ENCODE measurements at places on chromosomes 11 and 22. TPM values are rescaled to one million over a fixed set of nuclear protein-coding genes. Genes with fewer than 3 reads are reported as not detected.

GRCh38 chr11:69292221-69292648 lies 1.7 kb upstream of the MYEOV start:
- no peak for DNase-seq

DNA sequence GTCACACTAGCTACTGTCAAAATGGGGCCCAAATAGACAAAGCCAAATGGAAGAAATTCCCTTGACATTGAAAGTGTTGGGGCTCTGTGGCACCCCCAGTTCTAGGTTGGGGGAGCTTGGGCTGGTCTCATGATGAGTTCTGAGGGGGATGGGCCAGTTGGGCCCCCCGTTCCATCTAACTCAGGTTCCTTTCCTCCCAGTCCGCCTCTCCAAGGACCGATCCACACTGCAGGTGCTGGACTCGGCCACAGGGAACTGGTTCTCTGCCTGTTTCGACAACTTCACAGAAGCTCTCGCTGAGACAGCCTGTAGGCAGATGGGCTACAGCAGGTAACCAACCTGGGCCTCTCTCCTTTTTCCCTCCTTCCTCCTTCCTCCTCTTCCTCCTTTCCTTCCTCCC lies 17.7 kb upstream of the SMIM35 start:
- DNase-seq = no peak

DNA sequence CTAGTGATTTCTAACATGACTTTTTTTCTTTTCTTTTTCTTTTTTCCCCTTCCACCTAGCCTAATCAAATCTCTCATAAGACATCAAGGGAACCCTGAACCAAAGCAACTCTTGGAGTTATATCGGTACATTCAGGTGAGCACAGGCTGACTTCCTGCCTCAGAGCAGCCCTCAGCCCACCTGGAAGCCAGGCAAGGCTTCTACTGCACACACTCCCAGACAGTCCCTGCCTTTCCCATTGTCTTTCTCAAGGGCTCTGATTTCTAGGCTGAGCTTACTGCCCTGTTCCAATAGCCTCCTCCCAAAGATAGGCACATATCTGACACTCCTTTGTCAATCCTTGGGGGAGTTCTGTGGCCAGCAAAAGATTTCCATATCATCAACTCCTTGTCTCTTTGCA lies 629.5 kb downstream of the NTM start:
- DNase-seq = no peak

ESAM gene
- total RNA-seq = 10.6 TPM

DNA sequence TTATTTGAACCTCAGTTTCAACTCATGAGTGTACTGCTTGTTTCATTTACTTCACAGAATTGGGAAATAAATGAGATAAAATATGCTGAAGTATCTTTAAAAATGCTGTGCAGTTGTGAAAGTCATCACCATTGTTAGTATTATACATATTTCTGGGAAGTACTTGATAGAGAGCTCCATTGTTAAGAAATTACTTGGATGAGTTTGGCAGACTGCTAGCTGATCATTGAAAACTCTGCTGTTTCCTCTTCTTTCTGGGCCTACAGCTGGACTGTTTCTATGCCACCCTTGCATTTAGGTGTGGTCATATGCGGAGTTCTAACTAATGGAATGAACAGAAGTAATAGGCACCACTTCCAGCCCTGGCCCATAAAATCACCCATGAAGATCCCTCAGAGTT lies 10.0 kb downstream of the SIK2 start:
- no peak for DNase-seq

- DNase-seq = no peak
Measured at GRCh38 chr11:30285416-30286121, 37.3 kb upstream of the ARL14EP start.

KCNJ5 gene
- total RNA-seq = 1.5 TPM

CYB5R2 gene
- total RNA-seq = 190 TPM

KCNQ1 gene
- total RNA-seq = 24.2 TPM

- DNase-seq = no peak
Measured at GRCh38 chr11:96960476-96960875, 570.7 kb downstream of the JRKL start.

GRCh38 chr11:83041126-83041525 lies 30.6 kb downstream of the RAB30 start:
- no peak for DNase-seq

SFI1 gene
- 141 TPM for total RNA-seq

GRCh38 chr11:115303929-115304531 lies 200.2 kb downstream of the CADM1 start:
- DNase-seq = no peak

GRCh38 chr22:31269892-31270579 lies 22.3 kb downstream of the PIK3IP1 start:
- DNase-seq = no peak

GRCh38 chr11:3627291-3627690 lies 14.5 kb downstream of the ART5 start:
- no peak for DNase-seq

GRIK4 gene
- 2.6 TPM for total RNA-seq

- DNase-seq = no peak
Measured at GRCh38 chr22:26429458-26430286, 612 bp downstream of the ASPHD2 start.
